ENCODE measurements at places on chromosomes 1 and 21. TPM values are rescaled to one million over a fixed set of nuclear protein-coding genes. Genes with fewer than 3 reads are reported as not detected.

DNA sequence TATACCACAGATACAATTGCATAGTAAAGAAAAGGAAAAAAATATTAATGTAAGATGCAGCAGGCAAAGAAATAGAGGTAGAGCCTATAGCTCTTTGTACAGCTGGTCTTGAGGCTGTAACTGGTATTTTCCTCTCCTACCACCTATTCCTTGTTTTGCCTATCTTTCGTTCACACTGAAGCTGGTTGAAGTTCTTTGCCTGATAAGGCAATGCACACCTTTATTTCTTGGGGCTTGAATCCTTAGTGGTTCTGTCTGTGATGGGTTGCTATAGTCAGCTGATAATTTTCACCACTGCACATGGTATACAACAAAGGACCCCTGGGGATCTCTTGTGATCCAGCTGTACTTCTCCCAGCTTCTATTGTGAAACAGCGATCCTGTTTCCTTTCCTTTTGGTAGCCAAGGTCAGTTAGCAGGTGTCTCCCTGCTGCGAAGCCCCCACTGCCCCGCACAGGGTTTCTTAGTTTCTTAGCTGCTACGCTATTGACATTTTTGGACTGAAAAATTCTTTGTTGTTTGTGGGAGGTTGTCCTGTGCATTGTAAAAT, 9.9 kb upstream of the TSNAX start:
- no peaks in the 10 kb centered on the region for H3K36me3 ChIP-seq
- DNase-seq = no peak
- no peaks in the 10 kb centered on the region for H3K4me1 ChIP-seq
- H3K27me3 ChIP-seq = no peaks in the 10 kb centered on the region

Gene SMCP
- not detected for total RNA-seq

- no peak for DNase-seq
- no peaks in the 10 kb centered on the region for H3K27me3 ChIP-seq
- H3K4me3 ChIP-seq = no peak overlapping the region
- no peaks in the 10 kb centered on the region for H3K36me3 ChIP-seq
Observed at GRCh38 chr1:205690122-205690756, 9.9 kb upstream of the SLC45A3 start.

GRCh38 chr1:111776391-111776790, 20.7 kb downstream of the DDX20 start:
- no peak overlapping the region for H3K4me3 ChIP-seq
- no peak for DNase-seq
- H3K36me3 ChIP-seq = no peaks in the 10 kb centered on the region
- H3K27me3 ChIP-seq = no peaks in the 10 kb centered on the region

Gene OR2AK2
- total RNA-seq = not detected

- H3K27ac ChIP-seq = no peak overlapping the region
- no peaks in the 10 kb centered on the region for H3K27me3 ChIP-seq
- no peaks in the 10 kb centered on the region for H3K4me1 ChIP-seq
- no peak for DNase-seq
- no peak overlapping the region for H3K4me3 ChIP-seq
Observed at GRCh38 chr21:31253684-31254083, 90.4 kb downstream of the TIAM1 start.

Measured in Peyer's patch (tissue), 4 donors.